Stimulated activated CD4-positive, alpha-beta T cell treated with anti-CD3 and anti-CD28 coated beads, Interleukin-1b, Interleukin-23, amount 100 ng/mL, for 1 hour (primary cell): ENCODE measurements at places on chromosomes 13 and 19.

DNA sequence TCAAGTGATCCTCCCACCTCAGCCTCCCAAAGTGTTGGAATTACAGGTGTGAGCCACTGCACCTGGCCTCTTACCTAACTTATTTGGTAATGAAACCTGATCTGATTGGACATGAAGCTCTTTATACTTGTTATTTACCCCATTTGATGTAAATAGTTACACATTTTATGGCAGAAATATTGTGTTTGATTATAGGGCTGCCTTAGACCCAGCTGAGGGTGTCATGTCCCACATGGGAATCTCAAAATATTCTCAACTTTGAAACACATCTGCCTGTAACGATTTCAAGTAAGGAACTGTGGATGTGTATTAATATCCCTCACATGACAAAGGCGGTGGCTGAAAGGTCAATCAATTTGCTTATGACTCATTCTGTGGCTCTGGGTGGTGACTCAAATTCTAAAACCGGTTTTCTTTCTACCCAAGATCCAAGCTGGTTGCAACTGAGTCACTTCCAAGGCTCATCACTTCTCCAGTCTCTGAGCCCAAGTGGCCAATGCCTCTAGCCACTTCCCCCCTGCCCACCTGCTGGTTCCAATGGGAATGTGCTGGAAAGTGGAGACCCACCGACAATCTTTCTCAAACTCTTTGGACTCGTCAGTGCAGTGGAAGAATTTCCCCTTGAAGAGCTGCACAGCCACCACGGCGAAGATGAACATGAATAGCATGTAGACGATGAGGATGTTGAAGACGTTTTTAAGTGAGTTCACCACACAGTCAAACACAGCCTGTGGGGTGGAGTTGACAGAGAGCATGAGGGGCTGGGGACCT is 110.9 kb downstream of the IER2 start:
- no peak for DNase-seq

DNA sequence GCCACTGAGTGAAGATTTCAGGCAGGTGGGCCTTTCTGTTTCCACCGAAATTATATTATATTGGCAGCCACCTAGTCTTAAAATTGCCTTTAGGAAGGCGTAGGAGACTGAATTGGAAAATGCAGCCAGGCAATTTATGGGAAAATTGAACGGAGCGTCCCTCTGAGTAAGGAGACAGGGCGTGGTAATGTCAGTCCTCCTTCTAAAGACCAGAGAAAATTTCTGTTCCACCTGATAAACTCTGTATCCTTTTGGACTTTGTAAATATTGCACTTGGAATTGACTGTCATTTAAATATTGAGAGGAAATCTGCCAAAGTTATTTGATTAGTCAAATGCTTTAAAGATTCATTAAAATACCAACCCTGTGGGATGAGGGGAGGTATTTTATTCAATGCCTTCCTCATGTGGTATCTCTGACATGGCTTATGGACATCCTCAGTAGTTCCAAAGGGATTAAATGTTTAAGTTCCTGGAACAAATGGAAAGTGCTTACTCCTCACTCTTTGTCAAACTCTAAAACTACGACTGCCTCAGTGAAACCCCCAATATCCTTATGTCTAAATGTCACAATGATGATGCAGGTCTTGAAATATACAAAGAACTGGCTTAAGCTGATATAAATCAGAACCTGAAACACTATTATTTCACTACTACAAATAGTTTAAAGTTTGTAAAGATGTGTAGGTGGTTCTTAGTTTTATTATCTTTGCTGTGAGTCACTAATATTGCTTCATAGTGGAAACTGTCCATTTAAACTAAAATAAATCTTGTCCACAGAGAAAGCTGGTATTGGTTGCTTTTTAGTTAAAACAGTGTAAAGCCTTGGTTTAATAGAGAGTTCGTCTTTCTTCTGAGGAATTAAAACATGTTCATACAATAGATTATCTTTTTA is 203.2 kb downstream of the FGF14 start:
- DNase-seq = no peak

DNA sequence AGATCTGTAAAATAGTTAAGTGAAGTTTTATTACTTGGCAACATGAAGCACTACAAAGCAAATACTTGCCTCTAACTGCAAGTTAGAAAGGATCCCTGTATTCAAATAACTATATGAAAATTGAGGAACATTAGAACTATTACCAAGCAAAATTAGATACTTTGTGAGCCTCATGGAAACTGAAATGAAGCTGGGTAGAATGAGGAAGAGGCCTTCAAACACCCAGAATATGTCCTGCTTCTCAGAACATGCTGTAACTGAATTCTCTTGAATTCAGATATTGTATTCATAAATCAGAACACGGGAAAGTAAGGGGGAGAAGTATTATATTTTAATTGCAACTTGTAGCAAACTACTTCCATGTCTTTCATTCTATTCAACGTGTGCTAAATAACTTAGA is 947.9 kb downstream of the PCDH17 start:
- no peak for DNase-seq

DNA sequence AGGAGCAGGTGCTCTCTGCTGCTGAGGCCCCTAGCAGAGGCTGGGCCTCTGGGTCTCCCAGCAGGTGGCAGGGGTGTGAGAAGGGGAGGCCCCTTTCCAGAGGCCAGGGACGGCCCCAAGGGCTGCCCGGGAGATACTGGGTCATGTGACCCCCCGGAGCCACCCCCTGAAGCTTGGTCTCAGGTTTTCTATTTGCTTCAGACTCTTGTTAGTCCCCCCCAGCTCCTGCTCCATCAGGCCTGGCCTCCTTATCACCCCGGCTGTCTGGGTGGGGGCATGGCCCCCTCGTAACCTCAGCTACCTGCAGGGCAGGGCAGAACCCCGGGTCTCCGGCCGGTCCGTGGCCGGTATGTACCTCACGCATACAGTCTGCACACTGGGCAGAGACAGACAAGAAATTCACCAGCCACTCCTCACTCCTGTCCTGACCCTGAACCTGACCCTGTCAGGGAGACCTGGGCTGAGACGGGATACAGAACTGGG is 13.2 kb upstream of the TCF3 start:
- DNase-seq = no peak

DNA sequence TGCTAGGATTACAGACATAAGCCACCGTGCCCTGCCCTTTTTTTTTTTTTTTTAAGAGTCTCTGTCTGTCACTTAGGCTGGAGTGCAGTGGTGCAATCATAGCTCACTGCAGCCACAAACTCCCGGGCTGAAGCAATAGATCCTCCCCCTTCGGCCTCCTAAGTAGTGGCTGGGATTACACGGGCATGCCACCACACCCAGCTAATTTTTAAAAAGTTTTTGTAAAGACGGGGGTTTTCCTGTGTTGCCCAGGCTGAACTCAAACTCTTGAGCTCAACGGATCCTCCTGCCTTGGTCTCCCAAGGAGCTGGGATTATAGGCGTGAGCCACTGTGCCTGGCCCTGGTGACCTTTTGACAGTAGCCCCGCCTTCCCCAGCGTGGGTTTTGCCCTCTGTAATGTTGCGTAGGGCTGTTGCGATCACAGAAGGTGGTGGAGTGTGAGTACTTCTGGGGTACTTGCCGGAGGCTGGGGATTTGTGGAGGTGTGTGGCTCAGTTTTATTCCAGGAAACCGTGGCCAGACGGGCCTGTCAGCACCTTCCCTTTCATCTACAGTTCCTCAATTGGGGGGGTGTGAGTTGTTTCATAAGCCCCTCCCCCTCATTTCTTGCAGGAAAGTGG is 11.6 kb upstream of the RETN start:
- no peak for DNase-seq

- no peak for DNase-seq
Measured at GRCh38 chr19:41870401-41870873, 6.6 kb upstream of the CD79A start.
